ENCODE measurements at places on chromosomes 5 and 9.
A peak's percentile ranks its signal among the peaks of the same experiment; 100 is the strongest.

- DNase-seq = no peak
Measured at GRCh38 chr5:80223561-80223960, 32.3 kb downstream of the SERINC5 start.

DNA sequence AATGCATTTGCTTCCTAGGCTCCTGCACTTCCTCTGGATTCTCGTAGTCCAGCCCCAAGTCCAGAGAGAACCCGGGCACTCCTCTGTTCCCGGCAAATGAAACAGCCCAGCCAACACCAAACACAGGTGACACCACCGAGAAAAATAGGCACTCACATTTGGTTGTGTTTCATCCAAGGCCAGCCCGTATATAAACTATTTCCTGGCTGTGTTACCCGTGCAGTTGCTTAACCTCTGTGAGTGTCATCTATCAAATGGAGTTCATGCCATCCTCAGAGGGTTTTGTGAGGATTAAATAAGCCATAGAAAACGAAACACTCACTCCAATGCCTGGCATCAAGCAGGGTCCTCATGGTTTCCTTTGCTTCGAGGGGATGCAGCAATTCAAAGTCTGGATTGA lies 115.2 kb downstream of the BOD1 start:
- no peak for DNase-seq

DNA sequence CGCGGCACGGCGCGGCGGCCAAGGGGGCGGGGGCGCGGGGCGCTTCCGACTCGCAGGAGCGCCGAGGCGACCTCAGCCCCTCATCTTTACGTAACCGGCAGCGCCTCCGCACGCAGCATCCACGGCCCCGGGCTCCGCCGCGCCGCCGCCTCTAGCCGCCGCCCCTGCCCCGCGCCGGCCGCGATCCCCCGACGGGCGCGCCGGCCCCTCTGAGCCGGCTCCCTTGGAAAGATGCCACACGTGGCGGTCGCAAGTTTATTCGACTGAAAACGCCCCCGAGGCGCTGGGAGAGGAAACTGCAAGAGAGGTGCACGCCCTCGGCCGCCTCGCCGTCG lies 1.0 kb downstream of the KLF9 start:
- DNase-seq = peak; percentile 60

- no peak for DNase-seq
Measured at GRCh38 chr5:91556-92263, at the start of gene PLEKHG4B. PLEKHG4B (plus strand) TSS chr5:92168; CDS start chr5:92232, 64 bp downstream.

All from activated T-cell treated with anti-CD3 and anti-CD28 coated beads, Interleukin-2, amount 50 U/mL, for 4 hours (primary cell).